ENCODE measurements at places on chromosomes 3 and 15.

DNA sequence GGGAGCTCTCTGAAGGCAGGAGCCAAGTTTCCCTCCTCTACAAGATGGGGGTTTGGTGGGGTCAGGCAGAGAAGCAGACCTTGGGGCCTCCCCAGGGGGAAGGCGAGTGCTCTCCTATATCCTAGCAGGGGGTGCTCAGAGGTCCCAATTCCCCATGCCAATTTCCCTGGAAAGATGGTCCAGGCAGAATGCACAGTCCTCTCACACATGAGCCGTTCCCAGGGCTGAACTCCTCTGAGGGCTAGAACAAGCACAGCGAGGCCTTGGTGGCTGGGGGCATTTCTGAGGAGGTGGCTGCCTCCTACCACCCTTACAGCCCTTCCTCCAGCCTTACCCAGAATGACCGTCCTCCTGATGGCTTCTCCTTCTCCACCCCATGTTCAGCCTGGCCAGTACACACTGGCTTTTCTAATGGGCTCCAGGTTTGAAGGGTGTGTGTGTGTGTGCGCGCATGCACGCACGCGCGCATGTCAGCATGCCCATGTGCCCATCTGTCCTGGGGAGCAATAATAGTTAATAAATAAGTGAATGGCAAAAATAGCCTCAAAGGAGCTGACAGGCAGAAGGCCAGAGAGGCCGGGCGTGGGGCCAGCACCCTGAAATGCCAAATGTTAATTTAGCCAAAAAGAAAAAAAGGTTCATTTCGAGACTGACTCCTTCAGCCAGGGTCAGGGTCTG, 24.4 kb downstream of the ADCY5 start:
- DNase-seq: no peak

DNA sequence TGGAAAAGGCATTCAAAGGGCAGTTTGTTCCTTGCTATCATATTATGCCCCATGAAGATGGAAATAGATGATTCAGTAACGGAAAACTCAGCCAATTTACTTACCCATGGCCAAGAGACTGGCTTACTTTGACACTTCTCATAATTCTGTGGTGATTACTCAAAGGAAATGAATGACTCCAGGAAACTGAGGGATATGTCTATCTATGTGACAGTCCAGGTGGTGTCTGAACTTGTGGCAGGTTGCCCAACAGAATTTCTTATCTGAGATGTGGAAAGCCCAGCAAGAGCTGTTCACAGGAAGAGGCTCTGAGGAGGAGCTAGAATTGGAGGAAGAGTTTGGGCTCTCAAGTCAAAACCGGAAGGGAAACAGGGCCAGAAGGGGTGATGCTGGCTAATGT, 91.2 kb downstream of the KCNAB1 start:
- no peak for DNase-seq

DNA sequence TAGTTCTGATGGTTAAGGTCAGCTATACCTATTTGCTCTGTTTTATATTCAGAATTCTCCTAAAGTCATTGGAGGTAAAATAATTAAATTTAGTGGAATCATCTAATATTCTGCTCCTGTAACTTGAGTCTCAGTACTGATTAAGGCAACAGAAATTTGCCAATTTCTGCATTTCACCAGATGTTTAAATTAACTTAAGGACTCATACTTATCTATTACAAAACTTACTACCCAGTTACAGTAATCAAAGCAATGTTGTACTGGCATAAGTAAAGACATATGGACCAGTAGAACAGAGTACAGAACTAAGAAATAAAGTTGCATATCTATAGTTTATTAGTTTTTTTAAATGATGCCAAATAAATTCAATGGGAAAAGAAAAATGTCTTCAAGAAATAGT, 1043.8 kb downstream of the OTOL1 start:
- DNase-seq: no peak

- no peak for DNase-seq
These were observed 150.2 kb upstream of the CBLB start for GRCh38 chr3:106018929-106019550.

DNA sequence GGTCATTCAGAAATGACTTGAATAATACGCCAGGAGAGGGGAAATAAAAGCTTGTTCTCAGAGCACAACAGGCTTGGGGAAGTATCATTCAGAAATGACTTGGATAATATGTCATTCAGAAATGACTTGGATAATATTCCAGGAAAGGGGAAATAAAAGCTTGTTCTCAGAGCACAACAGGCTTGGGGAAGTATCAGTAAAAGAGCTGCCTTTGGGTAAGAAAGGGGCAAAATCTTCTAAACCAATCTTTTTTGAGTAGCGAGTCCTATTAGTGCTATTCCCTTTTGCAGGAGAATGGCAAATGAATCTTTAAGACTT, 20.9 kb downstream of the GABRR3 start:
- DNase-seq: no peak

- no peak for DNase-seq
These were observed 175.1 kb downstream of the PTPRG start for GRCh38 chr3:61736506-61736905.

DNA sequence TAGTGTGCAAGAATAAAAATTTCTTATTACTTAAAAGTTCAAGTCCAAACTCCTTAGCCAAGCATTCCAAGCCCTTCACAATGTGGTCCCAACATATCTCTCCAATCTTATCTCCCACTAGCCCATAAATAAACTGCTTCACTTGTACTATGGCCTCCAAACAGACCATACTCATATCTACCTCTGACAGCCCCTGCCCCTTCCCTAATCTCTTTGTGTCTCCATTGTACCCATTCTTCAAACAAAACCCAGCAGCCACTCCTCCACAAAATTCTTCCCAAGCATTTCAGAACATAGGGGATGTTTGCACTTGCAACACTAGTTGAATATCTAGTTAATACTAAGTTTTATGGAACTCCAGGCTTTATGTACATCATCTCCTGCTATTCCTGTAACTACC, 30.5 kb downstream of the LCMT2 start:
- DNase-seq: no peak

- no peak for DNase-seq
These were observed 30.3 kb downstream of the TPM1 start for GRCh38 chr15:63072809-63073277.

GRCh38 chr15:68843425-68844311, 23.0 kb upstream of the ANP32A start:
- DNase-seq: peak; percentile 36

- peak; percentile 54 for DNase-seq
These were observed 70.0 kb upstream of the HEG1 start for GRCh38 chr3:125125821-125126245.

- DNase-seq: no peak
These were observed 250.5 kb downstream of the KLF13 start for GRCh38 chr15:31577108-31577507.

DNA sequence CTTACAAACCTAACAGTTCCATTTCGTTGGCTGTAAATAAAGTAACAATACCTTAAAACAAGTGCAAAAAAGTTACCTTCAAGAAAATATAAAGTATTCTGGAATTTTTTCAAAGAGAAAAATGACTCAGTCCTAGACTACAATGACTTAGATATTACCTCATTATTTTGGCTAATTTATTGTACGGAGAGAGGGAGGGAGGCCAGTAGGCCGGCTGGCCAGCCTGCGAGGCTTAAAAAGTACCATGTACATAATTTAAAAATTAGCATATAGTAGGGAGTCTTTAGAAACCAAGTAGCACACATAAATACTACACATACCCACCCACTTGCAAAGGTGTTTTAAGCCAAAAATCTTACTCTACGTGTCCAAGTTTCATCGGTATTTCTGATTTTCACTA, 41.9 kb upstream of the MAP4 start:
- no peak for DNase-seq

- DNase-seq: no peak
These were observed 89.4 kb upstream of the C3orf80 start for GRCh38 chr3:160135851-160136250.

DNA sequence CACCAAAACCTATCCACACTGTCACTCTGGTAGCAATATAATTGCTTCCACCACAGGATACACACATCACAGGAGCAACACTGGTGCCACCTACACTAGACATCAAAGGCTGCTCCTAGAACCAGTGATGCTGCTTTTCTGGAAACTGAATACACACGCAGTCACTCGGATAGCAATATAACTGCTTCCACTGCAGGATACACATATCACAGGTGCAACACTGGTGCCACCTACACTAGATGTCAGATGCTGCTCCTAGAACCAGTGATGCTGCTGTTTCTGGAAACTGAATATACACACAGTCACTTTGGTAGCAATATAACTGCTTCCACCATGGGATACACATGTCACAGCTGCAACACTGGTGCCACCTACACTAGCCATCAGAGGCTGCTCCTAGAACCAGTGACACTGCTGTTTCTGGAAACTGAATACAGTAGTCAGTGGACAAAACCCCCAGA, 6.9 kb upstream of the TNFSF10 start:
- DNase-seq: peak; percentile 70

DNA sequence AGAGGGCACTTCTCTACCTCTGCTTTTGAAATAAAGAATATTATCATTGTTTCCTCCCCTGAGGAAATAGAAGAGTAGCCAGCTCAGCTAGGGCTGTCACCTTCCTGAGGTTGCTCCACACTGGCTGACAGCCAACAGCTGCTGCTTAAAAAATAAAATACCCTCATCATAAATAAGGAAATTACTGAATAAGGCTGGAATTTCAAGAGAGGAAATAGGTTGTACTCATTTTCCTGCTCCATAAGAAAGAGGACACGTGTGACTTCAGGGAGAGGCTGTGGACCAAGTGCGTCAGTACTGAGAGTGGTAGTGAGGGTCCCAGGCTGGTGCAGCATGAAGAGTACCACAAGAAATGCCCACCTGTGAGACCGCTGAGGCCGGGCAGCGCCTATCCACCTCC, 8.1 kb upstream of the C2CD4B start:
- DNase-seq: no peak

DNA sequence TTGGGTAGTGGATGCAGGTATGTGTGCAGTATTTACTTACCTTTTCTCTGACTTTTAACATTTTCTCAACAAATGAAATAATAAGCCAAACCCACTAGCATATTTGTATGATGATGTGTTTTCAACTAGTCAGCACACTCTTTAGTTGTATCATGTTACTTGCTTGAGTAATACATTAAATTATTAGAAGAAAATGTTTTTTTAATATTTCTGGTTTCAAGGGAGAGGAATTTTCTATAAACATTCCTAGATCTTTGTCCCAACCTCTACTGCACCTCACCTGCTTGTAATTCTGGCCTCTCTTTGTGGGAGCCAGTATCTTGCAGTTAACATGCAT, 161.8 kb upstream of the CBLB start:
- DNase-seq: no peak

GRCh38 chr3:81829937-81830336, 68.5 kb upstream of the GBE1 start:
- no peak for DNase-seq

DNA sequence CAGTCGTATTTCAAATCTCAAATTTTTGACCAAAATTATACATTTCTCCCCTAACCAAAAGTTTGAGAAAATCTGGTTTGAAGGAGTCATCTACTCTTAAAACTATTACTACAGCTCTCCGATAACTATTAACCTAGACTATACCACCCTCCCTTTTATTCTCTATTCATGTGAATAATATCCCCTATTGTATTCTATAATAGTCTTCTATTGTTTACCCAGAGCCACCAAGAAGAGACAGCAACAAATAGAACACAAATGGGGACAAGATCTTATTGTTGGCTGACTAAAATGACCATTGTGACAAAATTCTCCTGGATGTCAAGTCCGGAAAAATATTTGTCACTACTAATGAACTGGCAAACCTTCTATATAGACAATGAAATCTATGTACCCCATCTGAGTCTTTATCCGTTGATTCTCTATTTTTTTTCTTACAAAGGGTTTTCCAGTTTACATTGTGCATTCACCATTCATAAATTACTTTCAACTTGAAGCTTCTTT, 618.0 kb downstream of the CADM2 start:
- no peak for DNase-seq

DNA sequence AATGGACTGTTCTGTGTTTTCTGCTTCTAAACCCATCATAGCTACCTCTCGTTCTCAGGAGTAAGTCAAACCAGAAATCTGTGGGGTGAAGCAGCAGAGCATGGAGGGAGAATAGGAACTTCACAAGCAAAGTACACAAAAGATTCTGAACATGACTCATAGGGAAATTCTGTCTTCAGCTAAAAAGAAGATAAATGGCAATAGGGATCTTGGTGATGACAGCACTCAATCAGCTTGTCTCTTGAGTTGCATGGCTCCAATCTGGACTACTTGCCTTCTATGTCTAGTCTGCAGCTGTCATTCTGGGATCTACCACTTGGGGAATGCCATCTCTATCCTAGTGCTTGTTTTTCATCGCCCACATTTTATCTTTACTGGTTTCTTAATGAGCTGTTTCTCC, 13.5 kb upstream of the GRAMD1C start:
- no peak for DNase-seq

DNA sequence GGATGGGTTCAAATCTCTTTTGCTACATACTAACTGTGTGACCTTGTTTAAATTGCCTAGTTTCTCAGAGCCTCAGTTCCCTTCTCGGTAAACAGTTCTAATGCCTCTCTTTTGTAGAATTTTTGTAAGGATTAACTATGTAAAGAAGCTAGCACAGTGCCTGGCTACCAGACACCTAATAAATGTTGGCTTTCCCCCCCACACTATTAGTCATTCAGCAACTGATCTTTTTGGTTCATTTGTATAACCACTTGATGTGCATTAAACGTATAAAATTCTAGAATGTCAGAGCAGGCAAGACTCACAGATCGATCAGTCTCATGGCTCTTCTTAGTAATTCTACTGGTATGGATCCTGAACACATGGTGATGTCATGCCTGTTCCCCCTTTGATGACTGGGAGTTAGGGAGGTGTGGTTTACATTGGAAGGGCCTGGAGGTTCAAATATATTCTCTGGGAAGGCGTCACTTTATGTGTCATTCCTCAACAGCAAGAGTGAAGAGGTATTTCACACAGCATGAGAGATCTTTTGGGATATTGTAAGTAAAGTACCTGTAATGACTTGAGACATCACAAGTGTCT, 6.5 kb downstream of the TAGLN3 start:
- peak; percentile 26 for DNase-seq

DNA sequence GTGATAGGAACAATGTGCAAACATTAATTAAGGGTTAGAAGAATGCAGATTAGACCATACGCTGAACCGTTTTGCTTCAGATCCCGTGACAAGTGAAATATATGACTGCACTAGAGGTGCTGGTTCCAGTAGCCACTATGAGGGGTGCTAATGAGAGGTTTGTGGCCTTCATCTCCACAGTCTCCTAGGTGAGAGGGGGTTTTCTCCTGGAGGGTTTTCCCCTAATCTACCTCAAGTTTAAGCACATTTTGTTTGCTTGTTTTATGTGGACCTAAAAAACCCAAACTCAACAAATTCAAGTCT, 13.7 kb upstream of the SHF start:
- no peak for DNase-seq

GRCh38 chr15:42456971-42457370, 34.0 kb downstream of the ZNF106 start:
- DNase-seq: no peak

- DNase-seq: no peak
These were observed 56.7 kb downstream of the NBEAL2 start for GRCh38 chr3:47036145-47036544.
